ENCODE measurements at places on chromosomes 5 and 9. TPM values are rescaled to one million over a fixed set of nuclear protein-coding genes. Genes with fewer than 3 reads are reported as not detected.

Gene SPRY4
- 23.6 TPM for total RNA-seq

DNA sequence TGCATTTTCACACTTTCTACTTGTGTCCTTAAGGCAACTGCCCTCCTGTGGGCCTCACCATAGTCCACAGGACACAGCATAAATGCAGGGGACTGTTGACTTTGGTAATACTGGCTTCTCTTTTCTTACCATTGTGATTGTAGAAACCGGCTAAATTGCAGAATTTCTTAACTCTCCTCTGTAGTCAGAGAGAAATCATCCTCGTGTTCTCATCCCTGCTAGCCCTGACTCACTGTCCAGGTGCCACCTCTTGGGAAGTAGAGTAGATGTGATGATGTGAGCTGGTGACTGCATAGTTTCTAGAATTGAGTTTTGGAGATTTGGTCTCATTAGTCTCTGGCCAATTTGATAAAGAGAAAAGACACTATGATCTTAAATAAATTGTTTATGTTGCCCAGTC is 5.5 kb downstream of the PHF24 start:
- DNase-seq, result no peak

DNA sequence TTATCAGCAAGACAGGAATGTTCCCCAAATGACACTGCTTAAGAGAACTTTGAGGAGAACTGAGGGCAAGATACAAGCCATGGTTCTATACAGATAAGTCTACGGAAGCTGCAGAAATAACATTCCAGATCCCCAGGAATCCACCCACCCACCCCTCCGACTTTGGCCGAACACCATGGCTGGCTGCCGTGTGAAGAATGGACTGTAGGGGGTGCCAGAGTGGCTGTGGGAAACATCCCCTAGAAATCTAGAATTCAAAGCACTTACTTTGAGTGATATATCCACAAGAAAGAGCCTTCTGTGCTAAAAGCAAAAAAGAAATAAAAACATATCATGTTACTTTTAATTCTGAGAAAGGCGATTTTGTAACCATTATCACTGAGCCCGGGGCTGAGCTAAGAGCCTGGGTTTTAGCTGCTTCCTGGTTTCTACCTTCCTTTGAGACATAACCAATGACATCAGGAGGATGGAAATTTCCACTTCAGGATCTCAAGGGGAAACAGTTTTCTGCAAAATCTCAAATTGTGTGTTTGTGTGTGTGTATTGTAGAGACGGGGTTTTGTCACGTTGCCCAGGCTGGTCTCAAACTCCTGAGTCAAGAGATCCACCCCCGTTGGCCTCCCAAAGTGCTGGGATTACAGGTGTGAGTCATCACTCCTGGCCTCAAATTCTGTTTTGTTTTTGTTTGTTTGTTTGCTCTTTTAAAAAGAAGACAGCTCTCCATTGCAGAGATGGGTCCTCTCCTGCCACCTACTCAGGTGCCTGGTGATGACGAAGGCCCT is 36.4 kb downstream of the GGTA1 start:
- DNase-seq, result peak; percentile 40

GRCh38 chr9:31733166-31733565 is 651.3 kb upstream of the ACO1 start:
- no peak for DNase-seq

GRCh38 chr5:60410427-60410826 is 289.5 kb downstream of the DEPDC1B start:
- no peak for DNase-seq

DNA sequence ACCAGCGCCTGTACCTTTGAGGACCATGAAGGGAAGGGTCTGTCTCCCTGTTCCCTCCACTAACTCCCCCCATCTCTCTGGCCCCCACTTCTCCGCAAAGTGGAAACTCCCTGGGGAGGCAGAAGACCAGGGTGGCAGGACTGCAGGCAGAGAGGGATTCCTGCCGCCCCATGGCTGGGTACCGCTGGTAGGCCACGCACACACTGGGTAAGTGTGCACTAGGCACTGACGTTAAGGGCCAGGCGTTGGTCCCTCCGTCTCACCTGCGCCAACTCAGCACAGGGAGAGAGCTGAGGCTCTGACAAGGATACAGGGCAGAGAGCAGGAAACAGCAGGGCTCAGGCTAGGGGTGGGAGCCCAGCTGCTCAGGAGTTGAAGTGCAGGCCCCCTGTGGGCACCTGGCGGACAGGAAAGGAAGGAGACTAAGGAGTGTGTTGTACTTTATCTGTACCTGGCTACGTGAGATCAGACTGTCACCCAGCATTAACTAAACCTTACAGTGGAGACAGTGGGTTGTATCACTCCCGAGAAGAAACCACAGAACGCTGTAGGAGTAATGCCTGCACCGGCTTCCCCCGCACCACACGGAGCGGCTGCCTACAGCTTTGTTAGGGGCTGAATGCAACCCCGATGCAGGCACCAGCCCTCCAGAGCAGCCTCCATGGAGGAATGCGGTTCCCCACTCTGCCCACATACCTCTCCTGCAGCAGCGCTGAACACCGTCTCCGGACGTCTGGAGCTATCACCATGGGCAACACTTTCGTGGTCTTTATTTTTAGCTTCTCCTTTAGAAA is 34.2 kb upstream of the CLPTM1L start:
- DNase-seq, result no peak

- no peak for DNase-seq
These were observed 55.0 kb downstream of the CD180 start for GRCh38 chr5:67141644-67142043.

- no peak for DNase-seq
These were observed 70.3 kb downstream of the DAB2IP start for GRCh38 chr9:121721770-121722169.

DNA sequence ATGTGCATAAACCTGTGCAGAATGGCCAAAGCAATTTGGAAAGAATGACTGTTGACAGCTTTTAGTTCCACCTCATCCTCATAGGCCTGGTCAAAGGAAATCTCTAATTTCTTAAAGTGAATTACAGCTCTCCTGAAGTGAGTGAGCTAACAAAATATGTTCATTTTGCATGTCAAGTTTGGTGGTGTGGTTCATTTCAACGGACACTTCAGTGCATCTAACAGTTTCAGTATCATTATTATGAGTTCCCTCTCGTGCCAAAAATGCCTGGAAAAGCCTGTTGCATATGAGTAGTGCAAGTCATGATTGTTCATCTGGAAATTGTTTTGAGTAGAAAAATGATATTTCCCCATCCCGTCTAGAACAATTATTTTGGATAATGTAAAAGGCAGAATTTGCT is 53.2 kb upstream of the HMHB1 start:
- DNase-seq, result no peak

DNA sequence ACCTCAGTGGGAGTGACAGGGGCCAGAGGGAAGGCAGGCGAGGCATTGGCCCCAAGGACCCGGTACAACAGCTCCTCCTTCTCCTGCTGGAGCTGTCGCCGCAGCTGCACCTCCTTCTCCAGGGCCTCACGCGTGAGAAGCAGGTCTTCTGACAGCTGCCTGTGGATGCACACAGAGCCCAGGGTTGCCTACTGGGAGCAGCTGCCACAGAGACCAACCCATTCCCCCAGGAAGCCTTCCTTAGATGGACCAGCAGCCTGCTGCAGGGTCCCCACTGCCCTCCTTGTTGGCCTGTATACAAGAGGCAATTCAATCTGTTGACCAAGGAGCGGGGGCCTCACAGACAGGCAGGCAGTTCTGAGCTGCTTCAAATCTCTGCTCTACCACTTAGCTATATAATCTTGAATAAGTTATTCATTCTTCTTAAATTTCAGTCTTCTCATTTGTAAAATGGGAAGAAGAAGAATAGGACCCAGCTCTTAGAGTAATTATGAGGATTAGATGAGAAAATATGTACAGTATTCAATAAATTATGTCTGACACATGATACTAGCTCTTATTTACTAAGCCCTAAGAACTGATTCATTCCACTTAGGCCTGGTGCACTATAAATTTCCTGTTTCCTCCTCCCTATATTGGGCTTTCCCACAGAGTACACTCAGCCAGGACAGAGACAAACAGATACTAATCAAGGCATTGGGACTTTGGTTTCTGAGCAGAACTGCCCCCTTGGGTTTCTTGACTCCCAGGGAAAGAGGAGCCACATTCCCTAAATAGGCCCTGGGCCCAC is 26.1 kb upstream of the ANXA6 start:
- DNase-seq, result no peak

All from Calu3 (cell line).